ENCODE measurements at places on chromosomes 3 and 15. TPM values are rescaled to one million over a fixed set of nuclear protein-coding genes. Genes with fewer than 3 reads are reported as not detected.
A peak's percentile ranks its signal among the peaks of the same experiment; 100 is the strongest.

The TRNT1 gene
- polyA plus RNA-seq, result 36.4 TPM

The MESD gene
- 52.7 TPM for polyA plus RNA-seq

The TTLL13 gene
- polyA plus RNA-seq, result not detected

The TF gene
- 0.03 TPM for polyA plus RNA-seq

The EXD1 gene
- polyA plus RNA-seq, result not detected

The ZBTB20 gene
- 2.0 TPM for polyA plus RNA-seq

The ARL14 gene
- not detected for polyA plus RNA-seq

The ITIH4 gene
- 0.89 TPM for polyA plus RNA-seq

The UROC1 gene
- polyA plus RNA-seq, result not detected

The NAALADL2 gene
- 1.2 TPM for polyA plus RNA-seq

The ITGA11 gene
- 0.40 TPM for polyA plus RNA-seq

DNA sequence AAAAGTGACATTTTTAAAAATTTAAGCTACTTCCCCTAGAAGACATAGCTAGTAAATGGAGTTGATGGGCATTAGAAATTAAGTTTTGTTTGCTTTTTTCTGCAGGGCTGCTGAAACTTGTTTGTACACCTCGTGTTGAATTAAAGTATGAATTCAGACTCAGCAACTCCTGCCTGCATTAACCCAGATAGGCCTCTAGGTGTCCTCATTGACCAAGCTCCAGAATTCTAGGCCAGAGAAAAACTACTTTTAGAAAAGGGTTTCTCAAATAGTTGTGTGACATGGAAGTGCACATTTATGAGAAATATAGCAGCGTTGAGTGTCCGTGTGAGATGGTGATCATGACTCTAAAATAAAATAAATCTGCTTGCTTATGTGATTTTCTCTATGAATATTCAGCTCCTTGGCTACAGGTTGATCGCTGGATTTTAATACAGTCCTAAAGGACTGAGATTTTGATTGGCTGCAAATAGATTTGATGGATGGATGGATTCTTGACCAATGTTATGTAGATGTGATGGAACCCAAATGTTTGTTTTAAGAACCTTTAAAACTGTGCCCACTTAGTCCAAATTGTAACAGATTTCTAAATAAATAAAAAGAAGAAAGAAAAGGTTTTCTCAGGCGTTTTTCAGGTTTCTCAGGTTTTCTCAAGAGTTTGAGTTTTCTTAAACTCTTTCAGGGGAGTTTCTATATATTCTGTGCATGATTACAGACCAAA, 39.4 kb upstream of the LMOD3 start:
- peak; percentile 68 for DNase-seq

- no peak for DNase-seq
These were observed 3.8 kb downstream of the PLD1 start for GRCh38 chr3:171806200-171807128.

DNA sequence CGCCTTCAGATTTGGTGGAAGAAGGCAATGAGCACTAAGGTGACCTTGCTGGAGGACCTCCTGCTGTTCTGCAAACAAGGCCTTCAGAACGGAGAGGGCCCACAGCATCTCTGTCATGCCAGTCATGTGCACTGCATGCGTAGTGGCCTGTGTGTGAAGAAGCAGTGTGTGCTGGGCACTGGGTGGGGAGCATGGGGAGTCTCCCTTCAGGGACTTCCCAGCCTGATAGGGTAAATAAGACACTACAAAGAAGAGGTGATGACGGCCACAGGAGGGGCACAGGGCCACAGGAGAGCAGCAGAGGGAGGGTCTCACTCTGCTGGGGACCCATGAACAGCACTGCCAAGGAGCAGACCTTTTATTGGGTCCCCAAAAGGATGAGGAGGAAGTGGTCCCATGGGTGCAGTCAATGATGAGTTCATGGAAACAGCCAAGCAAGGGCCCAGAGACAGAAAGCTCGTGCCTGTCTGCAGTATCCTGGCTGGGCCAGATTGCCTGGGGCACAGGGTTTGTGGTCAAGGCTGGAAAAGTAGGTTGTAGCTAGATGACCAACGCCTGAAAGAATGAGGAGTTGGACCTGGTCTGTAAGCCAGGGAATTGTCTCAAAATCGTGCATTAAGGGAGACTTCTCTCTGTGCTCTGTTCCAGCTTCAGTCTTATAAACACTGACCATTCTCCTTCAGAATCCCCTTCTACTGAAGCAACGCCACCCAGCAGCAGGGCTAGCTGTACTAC, 67.8 kb upstream of the SEC61A1 start:
- no peak for DNase-seq

GRCh38 chr15:50825946-50826345, 60.4 kb upstream of the SPPL2A start:
- no peak for DNase-seq

DNA sequence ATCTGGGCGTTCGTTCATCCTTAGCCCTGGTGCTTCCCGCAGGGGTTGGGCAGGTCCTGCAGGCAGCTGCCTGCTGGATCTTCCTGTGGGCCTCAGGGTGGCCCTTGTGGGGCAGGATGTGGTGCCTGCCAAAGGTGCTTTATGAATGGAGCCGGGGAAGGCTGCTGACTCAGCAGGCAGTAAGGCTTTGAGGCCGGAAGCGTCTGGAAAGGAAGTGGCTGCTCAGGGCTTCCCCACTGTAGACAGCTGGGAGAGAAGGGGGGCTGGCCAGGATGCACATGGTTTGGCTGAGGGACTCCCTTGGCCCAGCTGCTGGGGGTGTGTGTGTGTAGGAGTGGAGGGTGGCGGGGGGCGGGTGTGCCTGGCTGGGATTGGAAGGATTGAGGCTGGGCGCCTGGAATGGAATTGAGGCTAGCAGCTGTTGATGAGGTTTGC, 12.9 kb downstream of the CD276 start:
- peak; percentile 80 for DNase-seq

DNA sequence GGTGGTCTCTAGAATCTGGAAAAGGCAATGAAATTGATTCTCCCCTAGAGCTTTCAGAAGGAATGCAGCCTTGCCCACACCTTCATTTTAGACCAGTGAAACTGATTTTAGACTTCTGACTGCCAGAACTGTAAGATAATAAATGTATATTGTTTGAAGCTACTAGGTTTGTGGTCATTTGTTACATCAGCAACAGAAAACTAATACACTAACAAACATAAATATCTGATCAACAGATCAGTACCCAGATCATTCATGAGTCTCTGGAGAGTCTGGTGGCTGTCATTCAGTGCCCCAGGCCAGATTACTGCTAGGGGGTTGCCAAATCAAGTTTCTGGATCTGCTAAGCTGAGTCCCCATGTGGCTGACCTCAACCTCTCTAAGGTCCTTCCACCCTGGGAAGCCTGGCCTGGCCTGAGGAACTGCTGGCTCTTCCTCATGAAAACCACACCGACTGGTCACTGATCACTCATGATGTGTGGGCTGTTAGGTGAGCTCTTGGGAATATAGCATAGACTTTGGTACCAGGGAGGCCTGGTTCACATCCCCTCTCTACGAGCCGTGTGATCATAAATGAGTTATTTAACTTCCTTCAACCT, 11.1 kb upstream of the LACTB start:
- DNase-seq, result no peak

DNA sequence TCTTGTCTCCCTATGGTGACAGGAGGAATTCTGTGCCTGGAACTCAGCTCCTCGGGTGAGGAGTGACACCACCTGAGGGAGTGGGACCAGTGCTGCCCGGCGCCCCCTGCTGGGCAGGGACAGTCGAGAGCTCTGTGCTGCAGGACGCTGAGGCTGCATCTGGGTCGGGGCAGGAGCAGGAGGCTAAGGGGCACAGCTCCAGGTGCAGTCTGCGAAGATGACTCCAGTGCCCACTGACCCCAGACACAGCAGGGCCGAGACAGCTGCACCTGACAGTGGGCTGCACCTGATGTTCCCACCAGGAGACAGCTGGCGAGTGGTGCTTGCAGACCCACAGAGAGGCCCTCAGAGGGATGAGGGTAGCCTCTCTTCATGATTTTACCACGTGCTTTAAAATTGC, 152.9 kb downstream of the ATP10A start:
- DNase-seq, result peak; percentile 82

DNA sequence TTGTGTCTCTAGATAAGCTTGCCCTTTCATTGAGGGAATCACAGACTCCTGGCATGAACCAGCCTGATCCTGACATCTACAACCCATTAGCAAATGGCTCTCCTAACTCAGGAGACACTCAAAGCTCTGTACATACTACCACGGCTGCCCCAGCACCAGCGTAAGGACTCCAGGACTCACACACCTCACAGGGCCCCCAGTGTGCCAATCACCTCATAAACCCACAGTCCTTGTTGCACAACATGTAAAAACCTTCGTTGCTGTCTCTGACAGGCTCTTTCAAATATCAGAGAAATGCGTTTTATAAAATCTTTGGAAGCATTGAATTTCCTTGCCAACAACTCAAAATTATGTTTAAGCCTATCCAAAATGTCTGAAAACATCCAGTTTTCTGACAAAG, 7.3 kb downstream of the FYCO1 start:
- no peak for DNase-seq

GRCh38 chr15:98616397-98616796, 31.9 kb upstream of the IGF1R start:
- no peak for DNase-seq

- peak; percentile 57 for DNase-seq
These were observed 500.9 kb downstream of the SOX2 start for GRCh38 chr3:182212479-182213076.

GRCh38 chr15:48352474-48353072, 21.3 kb downstream of the DUT start:
- peak; percentile 85 for DNase-seq

- no peak for DNase-seq
These were observed 121.9 kb upstream of the CTDSPL start for GRCh38 chr3:37739579-37740290.
